ENCODE measurements at places on chromosomes 5 and 9. TPM values are rescaled to one million over a fixed set of nuclear protein-coding genes. Genes with fewer than 3 reads are reported as not detected.
A peak's percentile ranks its signal among the peaks of the same experiment; 100 is the strongest.

The CDKN2B gene
- total RNA-seq, result 44.9 TPM

GRCh38 chr9:4805191-4805918 lies 12.6 kb downstream of the RCL1 start:
- DNase-seq, result no peak

DNA sequence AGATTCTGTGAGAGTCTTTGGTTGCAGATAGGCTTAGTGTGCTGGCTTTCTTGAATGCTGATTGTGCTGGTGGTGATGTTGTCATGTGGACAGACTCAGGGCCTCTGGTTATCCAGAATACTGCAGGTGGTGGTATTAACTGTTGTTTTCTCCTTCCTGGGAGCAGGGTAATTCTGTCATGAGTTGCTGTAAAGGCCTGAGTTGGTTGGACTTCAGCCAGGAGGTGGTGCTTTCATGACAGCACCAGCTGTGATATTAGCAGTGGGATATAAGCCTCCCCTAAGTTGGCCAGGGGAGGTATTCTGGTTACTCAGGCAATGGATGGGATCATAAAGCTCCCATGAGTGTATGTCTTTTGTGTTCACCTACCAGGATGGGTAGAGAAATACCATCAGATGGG lies 16.4 kb upstream of the RNF180 start:
- no peak for DNase-seq

DNA sequence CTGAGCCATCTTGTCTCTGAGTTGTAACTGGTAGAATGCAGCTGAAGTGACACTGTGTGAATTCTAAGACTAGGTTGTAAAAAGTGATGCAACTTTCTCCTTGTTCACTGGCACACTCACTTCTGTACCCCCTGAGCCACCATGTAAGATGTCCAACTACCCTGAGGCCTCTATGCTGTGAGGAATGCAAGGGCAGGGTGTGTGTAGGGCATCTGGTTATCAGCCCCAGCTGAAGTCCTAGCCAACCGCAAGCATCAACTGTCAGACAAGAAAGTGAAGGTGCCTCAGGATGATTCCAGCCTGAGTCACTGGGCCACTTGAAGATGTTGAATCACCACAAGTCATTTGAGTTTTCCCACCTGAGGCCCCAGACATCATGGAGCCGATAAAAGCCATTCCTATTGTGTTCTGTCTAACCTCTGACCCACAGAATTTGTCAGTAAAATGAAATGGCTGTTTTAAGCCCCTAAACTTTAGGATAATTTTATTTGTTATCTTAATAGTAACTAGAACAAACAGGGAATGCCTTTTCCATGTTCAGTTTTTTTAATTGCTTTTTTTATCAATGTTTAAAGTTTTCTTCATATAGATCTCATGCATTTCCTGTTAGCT lies 18.7 kb upstream of the RHOBTB3 start:
- DNase-seq, result peak; percentile 41

The GFRA3 gene
- total RNA-seq, result not detected

DNA sequence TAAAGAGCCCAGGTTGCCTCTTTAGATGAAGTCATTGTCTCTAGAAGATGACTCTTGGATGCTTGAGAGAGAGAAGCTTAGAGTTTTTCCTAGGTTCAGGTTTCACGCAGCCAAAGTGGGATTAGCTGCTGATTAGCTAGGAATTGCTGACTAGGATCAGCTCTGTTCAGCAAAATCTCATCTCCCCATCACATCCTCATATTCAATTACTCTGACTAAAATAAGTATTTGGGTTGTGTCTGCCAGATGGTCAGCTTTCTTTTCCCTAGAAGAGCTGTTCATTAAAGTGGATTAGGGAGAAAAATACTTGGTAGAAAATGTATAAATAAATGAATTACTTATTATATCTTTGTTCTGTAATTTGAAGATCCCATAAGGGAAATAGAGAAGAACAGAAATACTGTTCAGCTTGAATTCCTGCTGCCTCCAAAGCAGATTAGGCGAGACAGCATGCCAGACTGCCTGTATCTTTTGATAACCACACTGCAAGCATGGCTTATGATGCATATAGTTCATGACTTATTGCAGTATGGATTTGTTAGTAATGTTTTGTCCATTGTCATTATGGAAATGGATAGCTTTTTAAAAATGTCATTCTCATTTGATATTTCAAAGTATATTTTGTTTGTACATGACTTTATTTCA lies 184.8 kb upstream of the CD180 start:
- DNase-seq, result no peak

GRCh38 chr5:55731848-55732247 lies 6.0 kb upstream of the DDX4 start:
- DNase-seq, result no peak

DNA sequence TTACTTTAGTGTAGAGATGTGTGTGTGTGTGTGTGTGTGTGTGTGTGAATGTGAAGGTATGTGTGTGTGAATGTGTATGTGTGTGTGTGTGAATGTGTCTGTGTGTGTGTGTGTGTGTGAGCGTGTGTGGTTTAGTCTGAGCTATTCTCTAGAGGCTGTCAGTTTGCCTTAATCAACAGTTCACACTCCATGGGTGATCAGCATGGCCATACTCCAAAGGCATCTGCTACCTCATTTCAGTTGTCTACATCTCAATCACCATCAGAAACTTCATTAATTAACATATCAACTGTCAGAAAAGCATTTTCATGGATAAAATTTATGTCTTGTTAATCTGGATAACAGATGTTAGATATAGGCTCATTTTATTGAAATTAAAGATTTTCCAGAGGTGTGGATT lies 103.1 kb upstream of the PTPN3 start:
- DNase-seq, result no peak

- DNase-seq, result peak; percentile 60
Measured at GRCh38 chr5:150066901-150067396, 19.4 kb downstream of the CSF1R start.

The GRXCR2 gene
- not detected for total RNA-seq

DNA sequence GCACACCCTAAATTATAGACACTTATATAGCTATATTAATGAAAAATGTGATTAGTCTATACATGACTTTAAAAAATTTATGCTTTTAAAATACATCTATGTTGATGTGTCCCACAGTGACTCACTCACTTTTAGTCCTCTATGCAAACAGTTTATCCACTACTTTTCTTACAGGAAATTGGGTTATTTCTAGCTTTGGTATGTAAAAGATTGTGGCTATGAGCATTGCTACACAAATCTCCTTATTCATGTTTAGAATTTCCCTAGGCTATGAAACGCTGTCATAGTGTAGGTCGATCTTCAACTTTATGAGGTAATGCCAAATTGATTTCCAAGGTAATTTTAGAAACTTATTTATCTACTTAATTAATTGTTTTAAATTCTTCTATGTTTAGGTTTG lies 687.4 kb downstream of the PRR16 start:
- DNase-seq, result no peak

GRCh38 chr9:36794461-36794860 lies 221.8 kb downstream of the MELK start:
- DNase-seq, result no peak

DNA sequence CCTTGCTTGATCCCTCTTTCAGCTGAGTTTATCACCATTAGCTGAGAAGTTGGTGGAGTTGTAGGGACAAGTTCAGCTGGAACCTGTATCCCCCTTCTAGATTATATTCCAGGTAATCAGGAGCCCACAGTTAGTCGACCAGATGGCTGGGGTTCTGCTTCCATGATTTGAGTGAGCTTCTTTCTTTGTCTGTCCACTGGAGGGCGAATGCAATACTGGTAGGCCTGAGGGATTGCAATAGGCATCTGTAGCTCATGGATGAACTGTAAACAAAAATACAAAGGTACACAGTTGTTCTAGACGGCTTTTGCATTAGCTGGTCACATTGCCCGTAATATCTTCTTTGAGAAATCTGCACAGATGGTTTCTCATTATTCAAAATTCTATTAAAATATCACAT lies 88.9 kb downstream of the PCSK5 start:
- no peak for DNase-seq

DNA sequence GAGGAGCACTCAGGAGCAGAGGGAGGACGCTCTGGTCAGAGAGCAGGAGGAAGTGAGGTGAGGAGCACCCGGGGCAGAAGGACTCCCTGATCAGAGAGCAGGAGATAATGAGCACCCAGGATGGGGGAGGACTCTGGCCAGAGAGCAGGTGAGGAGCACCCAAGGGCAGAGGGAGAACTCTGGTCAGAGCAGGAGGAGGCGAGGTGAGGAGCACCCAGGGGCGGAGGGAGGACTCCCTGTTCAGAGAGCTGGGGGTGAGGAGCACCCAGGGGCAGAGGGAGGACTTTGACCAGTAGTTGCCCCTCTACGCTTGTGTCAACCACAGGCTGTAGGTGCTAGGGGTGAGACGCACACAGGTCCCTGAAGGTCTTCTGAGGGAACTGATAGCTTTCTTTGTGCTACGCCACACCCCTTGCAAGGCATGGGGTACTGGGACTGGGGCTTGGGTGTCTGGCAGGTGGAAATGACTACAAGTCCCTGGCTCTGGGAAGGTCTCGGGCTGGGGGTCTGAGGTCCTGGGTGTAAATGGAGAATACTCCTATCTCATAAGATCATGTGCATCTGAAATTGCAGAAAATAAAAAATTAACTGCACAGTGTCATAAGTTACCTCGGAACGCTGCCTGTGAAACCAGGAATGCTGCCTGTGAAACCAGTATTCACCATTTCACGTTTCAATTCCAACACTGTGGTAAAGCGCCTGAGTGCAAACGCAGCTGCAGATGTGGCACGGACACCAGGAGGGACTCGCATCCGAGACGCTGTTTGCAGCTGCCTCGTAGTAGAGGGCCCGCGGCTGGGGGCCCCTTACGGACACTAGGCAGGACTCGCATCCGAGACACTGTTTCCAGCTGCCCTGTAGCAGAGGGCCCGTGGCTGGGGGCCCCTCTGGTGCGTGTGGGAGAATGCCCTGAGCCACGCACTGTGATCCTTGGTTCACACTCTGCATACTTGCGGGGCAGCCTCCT lies 27.0 kb upstream of the SLC6A3 start:
- DNase-seq, result no peak

- DNase-seq, result peak; percentile 87
Measured at GRCh38 chr5:135578685-135579341, at the start of gene CXCL14. TSS of gene CXCL14 (minus strand) at chr5:135578991. CDS start at chr5:135578778, 213 bp downstream.

DNA sequence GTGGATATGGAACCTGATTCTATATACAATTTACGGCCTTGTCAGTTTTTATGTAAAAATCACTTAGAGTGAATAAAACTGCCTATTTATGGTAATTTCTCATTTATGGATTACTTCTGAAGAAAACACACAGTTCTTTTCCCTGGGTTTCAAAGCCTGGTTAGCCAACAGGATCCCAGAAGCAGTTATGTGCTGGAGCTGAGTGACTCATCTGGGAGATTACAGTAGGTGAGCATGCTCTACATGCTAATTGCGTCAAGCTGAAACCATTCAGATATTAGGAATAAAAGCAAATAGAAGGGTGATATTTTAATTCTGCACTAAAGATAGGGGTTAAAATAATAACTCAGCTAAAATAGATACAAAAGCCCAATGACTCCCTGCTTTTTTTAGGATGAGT lies 47.8 kb downstream of the PDE4D start:
- DNase-seq, result peak; percentile 75

The DMGDH gene
- 7.7 TPM for total RNA-seq

The CDH18 gene
- total RNA-seq, result not detected

DNA sequence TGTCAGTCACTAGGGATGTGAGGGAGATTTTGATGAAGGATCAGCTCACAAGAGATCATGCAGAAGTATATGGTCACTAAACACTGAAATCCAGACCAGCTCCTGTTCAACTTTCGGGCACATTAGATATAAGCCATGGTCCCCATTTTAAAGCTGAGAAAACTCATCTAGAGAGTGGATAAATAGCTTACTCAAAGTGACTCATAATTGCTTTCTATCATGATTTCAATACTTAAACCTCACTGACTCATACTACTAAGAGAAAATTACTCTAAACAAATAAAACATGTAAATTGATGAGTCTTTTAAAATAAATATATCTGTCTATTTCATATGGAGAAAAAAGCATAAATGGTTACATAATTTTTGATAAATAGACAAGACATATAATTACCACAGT lies 567.7 kb downstream of the TLR4 start:
- DNase-seq, result no peak

- DNase-seq, result peak; percentile 36
Measured at GRCh38 chr5:138018849-138019248, 14.0 kb downstream of the FAM13B start.

GRCh38 chr5:76145945-76146344 lies 62.8 kb downstream of the SV2C start:
- no peak for DNase-seq

DNA sequence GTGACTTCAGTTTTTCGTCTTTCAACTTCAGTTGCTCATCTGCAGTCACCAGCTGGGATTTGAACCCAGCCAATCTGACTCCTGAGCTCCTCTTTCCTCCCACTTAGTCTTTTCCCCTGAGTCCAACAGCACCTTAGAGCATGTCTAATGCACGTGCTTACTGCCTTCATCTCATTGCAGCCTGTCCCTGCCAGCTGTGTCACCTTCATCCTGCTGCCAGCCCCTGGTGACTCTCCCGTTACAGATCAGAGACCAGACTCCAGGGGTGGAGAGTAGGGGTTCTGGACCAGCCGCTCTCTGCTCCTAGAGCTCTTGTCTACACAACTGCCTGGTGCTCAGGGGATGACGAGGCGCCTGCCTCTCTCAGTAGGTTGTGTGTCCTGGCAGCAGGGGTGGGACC lies 132.9 kb upstream of the LMX1B start:
- DNase-seq, result no peak

GRCh38 chr9:91886414-91887076 lies 63.5 kb downstream of the ROR2 start:
- no peak for DNase-seq

GRCh38 chr9:119727988-119728387 lies 358.8 kb upstream of the BRINP1 start:
- DNase-seq, result no peak

DNA sequence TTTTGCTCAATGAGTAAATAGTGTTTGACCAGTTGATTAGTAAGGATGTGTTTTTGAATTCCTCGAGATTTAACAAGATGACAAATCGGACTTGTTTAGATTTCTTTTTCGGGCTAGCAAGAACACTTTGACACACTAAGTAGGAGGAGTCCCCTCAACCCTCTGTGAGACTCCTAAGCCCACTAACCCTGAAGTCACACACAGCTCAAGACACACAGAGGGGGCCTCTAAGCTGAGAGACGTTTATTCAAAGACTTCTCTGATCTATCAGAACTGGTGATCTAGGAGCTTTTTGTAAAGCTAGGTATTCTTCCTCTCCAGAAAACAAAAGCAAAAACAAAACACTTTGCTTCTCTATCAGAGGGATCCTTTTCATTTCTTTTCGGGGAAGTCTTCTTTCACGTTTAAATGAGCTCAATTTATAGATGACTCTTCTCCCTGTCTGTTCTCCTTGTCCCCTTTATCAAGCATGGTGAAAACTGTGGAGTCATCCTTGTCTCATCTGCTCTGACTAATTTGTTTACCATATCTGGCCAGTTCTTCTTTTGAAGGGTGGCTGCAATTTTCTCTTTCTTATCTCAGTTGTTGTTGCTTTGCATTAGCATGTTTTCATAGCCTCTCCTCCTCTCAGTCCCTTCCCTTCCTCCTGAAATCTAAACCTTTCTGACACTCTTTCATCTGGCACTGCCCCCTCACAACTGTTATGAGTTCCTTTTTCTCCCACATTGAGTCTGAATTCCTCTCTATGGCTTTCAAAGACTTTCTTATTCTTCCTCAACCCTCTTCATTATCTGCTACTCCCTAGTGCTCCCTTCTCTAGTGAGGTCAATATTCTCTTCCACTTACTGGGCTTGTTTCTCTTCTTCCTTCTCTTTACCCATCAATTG lies 68.5 kb upstream of the RAI14 start:
- DNase-seq, result peak; percentile 67
